ENCODE measurements at places on chromosomes 1 and 21.

DNA sequence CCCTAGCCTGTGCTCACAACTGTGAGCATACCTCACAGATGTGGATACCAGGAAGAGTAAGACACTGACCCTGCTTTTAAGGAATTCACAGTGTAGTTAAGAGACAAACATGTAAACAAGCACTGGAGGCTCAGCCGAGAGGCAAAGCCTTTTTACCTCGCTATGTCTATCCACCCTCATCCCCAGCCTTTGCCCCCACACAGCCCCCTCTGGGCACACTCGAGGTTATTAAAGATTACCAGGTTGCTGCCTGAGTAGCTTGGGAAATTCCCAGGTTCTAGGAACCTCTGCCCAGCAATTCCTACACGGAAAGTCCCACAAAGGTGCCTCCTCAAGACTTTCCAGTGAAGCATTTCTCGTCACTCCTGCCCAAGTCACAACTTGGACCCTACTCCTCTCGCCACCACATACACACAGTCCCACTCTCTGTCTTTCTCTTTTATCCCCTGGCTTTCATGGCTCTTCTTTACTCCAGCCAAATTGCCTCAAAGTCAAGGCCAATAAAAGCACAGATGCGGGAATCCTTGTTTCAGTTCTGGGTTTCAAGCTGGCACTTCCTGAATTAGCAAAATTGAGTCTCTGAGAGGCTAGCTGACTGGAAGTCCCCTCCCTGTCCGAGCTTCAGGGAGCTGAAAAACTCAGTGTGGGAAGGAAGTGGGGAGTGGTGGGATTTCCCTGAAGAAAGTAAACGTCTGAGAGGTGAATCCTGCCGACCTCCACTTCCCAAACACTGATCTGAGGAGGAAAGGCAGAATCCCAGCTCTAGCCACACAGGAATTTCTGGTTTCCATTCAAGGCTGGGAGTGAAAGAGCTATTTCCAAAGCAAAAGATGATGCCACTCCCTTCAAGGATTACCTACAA, 7.6 kb downstream of the DENND2D start:
- DNase-seq, result no peak

- no peak for DNase-seq
Measured at GRCh38 chr1:43491061-43491460, 37.3 kb upstream of the HYI start.

DNA sequence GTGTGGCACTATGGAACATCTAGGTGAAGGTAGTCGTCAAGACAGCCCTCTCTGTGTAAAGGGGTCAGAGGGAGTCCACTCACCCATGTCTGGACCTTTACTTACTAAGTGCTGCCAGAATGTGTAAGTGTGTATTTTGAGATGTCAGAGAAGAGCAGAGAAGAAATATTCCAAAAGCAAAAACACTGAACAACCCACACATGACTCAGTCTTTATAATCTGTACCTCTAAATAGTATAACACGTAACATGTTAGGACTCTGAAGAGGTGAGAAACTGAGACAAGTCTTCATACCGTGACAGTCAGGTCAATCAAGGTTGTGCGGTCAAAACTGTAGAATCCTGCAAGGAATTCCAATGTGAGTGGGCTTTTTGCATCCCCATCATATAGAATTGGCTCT, 555.2 kb downstream of the LMO4 start:
- DNase-seq, result no peak

DNA sequence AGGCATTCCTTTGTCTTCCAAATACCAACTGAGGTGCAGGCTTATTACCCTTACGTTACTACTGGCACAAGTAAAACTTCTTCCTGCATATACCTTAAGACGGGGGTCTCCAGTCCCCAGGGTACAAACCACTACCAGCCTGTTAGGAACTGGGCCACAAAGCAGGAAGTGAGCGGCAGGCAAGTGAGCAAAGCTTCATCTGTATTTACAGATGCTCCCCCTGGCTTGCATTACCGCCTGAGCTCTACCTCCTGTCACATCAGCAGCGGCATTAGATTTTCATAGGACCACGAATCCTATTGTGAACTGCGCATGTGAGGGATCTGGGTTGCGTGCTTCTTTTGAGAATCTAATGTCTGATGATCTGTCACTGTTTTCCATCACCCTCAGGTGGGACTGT, 113.1 kb downstream of the SLC45A1 start:
- no peak for DNase-seq

GRCh38 chr1:156527584-156527983, 27.0 kb upstream of the MEF2D start:
- no peak for DNase-seq

- no peak for DNase-seq
Measured at GRCh38 chr1:13908128-13908527, 208.1 kb downstream of the PRDM2 start.

DNA sequence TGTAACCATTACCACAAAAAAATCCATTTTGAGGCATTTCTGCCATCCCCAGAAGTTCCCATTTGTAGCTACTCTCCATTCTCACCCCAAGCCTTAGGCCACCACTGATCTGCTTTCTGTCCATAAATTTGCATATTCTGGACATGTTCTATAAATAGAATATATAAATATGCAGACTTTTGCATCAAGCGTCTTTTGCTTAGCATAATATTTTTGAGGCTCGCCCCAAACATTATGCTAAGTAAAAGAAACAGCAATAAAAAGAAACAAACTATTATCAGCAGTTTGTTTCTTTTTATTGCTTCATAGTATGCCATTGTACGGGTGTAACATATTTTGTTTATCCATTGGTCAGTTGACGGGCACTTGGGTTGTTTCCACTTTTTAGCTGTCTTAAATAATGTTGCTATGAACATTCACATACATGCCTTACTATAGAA, 7.9 kb downstream of the TFAP2E start:
- DNase-seq, result no peak

DNA sequence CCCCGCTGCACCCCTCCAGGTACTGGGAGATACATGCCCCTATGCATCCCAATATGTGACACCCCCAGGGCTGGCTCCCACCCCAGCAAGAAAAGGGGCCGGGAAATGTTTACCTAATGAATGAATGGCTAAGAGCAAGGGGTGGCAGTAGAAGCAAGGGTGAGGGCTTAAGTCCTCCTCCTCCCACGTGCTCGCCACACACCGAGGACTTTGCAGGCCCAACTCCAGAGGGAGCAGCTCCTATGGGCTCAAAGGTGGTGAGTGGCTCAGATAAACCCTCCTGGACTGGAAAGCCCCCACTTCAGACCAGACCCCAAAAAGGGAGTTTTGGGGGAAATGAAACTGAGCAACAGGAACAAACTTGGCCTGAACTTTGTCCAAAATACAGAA, 11.4 kb downstream of the SLC45A3 start:
- DNase-seq, result no peak

- no peak for DNase-seq
Measured at GRCh38 chr1:189496768-189497167, 980.9 kb downstream of the BRINP3 start.

- no peak for DNase-seq
Measured at GRCh38 chr1:206606867-206607266, 5.4 kb downstream of the EIF2D start.

DNA sequence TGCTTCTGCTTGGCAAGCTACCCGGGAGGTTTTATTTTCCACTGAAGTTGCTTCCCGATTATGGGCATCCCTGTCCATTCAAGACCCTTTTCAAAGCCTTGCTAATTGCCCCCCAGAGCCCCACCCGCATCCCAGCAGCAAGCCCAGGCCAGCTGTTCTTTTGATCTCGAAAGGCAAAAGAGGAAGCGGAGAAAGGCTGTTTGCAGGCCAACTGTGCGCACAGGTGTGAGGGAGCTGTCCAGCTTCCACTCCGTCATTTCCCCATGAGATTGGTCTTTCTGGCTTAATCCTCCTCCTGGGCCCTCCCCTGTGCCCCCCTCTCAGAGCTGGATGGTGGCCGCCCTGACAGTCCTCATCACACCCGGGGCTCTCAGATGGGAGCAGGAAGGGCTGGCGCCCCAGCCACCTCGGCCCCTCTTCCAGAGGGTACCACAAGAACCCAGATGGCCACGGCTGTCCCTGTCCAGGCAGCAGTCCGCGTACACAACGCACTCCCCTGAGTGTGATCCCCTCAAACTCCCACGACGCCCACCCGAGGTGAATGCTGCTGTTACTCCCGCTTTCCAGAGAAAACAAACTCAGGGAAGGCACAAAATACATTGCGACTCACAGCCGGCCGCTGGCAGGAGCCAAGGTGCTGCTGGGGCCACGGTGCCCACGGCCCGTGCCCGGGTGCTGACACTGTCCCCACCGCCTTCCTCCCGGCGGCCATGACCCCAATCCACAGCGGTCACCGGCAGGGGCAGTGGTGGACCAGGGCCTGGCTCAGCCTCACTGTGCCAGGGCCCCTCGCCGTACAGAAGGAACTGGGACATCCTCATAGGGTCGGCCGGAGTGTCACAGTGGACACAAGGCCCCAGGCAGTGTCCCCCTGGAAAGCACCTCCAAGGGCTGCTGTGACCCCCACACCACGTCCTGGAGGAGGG, 121.9 kb downstream of the CRYAA start:
- no peak for DNase-seq

DNA sequence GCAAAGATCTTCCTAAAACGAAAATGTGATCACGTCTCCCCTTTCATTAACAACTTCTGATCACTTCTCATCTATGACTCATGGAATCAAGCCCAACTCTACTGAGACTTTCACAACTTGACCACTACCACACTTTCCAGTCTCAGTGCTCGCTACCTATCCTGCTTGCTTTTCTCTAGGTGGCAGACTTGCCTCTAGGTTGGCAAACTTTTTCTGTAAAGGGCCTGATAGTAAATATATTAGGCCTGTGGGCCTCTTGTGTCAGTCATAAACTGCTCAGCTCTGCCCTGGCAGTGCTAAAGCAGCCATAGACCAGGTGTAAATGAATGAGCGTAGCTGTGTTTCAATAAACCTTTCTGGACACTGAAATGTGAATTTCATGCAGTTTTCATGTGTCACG, 21.5 kb upstream of the HMGB4 start:
- DNase-seq, result no peak

DNA sequence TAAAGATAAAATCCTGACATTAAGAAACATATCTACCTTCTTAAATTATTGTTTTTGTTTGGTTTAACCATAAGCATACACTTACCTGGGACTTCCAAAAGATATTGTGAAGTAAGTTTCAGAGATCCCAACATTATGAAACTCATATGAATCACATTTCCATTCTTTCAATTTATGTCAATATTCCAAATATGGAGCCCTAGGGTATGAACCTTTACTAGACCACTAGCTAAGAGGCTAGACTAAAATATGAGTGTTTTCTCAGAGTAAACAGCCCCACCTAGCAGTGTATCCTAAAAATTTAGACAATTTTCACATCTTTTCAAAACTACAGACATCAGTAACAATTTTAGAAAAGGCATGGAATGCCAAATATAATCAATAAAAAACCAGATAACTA, 24.4 kb downstream of the SCAF4 start:
- no peak for DNase-seq

DNA sequence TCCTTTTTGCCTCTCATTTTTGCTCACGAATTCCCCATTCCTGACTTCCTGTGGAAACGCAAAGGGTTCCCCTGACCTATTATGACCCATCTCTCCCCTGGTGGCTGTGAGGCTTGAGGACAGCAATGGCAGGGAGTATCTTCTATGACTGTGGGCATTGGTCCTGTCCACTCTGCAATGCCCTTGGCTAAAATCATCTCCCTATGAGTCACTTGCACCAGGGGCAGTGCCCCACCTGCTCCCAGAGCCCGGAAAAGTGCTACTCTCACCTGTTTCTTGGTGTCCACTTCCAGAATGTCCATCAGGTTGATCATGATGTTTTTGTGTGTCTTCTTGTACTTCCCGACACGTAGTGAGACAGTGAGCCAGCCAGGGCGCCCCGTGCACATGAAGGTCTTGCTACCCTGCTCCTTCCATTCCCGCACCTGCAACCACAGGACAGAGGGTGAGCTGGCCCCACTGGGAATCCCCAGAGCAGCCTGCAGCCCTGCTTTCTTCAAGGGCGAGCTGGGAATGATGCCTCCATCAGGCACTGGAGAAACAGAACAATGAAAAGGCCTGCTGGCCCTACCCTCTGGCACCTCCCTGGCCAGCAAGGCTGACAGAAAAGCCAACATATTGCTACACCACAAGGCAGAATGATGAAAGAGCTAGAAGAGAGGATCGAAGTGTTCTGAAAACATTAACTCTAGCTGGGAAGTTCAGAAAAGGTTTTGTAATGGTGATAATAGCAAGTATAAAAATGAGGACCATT, 3.5 kb downstream of the DHCR24 start:
- DNase-seq, result no peak

DNA sequence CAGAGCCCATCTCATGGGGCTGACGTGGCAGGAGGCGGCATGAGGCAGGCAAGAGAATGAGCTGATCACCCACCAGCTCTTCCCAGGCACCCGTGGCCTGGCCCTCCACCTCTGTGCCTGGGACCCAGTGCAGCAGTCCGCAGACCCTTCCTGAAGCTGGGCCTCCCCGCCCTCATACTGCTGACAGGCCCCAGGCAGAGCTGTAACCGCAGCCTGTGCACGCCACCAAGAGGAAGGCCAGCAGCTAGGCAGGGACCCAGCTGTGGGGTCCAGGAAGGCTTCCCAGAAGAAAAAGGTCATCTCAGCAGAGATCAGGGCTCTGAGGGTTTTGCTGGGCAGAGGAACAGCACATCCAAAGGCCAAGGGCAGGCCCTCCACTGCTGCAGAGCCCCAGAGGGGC, 9.8 kb upstream of the MTFR1L start:
- DNase-seq, result no peak

DNA sequence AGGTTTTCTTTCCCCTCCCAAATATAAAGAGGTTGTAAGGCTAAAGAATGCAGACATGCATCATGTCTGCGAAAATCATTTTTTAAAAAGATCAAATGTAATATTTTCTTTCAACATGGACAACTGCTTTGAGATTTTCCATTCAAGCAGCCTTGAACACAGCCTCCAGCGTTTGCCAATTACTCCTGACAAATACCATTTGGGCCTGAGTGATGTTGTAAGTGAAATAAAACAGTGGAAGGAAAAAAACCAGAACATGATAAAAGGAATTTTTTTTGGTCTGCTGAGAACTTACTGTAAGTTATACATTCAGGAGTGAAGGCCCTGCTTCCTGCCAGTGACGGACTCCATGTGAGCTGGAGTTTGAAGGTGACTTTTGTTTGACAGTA, 37.2 kb downstream of the SETD4 start:
- no peak for DNase-seq

GRCh38 chr1:150076985-150077384, 9.4 kb downstream of the VPS45 start:
- DNase-seq, result no peak

DNA sequence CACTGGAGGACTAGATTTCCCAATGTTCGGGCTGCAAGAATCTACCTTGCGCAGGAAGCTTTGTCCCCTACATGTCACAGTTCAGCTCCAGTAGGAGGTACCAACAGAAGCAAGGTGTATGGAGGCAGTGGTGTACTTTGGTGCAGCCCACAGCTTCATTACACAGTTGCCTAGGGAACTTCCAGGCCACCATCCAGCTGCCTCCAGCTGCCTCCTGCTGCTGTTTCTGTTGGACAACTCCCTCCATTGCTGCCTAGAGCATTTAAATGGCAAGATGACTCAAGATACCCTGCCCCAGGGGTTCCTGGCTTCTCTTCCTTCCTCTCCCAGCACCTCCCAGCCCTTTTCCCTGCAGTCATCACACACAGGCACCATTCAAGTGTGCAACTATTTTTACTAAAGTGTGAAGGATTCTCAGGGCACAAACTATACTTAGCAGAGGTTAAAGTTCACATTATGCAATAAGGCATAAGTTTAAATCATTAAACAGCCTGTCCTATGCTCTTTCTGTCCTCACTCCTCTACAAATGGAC, 39.0 kb upstream of the ATP1A1 start:
- DNase-seq, result no peak

- DNase-seq, result no peak
Measured at GRCh38 chr1:18230840-18231239, 123.2 kb downstream of the IGSF21 start.

GRCh38 chr1:17669866-17670451, 85.2 kb upstream of the ACTL8 start:
- DNase-seq, result no peak

Measured in stimulated activated CD8-positive, alpha-beta memory T cell treated with anti-CD3 and anti-CD28 coated beads, Interleukin-4, amount 100 ng/mL, for 4 hours (primary cell).